ENCODE measurements at places on chromosomes 1 and 21.

- no peak for DNase-seq
Observed at GRCh38 chr1:27481994-27482620, 7.9 kb downstream of the WASF2 start.

DNA sequence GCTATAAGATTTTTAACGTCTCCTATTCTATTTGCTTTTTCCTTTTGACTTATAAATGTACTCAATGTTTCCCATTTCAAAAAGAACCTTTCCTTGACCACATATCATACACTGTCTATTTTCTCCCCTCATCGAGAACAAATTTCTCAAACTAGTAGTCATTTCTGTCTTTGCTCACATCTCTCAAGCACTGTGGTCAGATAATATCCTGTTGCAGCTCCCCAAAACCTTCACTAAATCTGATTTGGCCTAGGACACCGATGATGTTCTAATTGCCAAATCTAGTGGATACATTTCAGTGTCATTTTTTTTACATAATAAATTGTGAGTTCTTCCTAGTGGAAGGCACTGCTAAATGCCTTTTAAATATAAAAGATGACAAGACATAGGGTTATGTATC is 19.4 kb downstream of the CXADR start:
- DNase-seq = no peak

DNA sequence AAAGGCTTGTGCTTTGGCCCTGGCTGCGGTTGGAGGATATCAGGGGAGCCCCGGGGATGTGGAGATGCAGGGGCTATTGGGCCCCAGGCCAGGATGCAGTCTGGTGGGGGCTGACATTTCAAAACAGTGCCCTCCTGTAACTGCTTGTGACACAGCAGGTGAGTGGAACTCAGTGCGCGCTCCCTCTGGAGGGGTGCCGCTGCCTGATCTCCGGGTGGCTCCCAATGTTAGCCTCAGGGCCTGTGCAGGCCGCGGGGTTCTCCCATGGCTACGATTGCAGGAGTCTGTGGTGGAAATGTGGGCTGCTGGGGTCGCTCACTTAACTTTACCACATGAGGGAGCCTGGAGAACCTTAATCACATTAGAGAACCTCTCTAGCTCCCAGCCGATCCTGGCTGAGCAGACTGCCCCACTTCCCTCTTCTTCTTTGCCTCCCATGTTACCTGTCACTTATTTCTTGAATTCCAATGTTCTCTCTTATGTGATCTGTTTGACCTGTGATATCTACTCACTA is 163.2 kb downstream of the FMN2 start:
- no peak for DNase-seq

DNA sequence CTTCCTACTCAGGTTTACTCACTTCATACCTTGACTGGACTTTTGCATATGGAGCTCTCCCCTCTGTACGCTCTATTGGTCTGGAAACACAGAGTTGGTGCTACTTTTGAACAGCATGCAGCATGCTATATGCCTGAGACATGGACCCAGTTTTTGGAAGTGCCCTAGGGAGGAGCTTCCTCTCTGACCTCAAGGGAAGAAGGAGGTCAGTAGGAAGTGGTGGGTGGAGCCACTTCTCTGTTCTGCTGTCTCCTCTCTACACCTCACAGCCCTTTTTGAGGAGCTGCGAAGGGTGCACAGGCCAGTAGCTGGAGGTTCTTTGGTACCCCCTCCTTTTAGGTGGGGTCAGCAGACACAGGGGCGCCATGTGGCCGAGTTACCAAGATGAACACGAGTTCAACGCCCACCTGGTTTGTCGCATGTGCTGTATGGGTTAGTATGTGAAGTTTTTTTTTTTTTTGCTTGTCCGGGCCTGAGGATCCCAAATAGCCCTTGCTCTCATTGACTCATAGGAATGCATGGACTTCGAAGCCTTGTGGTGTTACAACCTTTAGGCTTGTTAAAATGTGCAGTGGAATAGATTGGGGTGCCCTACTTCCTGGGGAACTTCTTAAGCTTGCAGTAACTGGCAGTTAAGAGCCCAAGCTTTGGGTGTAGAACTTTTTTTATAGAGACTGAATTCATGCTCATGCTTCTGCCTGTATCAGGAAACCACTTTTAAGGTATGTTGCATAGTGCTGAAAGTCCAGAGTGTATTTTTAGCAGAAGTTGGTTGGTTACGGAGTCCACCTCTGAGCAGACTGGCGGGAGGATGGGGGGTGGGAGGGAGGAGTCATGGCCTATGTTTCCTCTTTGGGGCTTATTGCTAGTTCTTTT is 10.7 kb downstream of the MACF1 start:
- no peak for DNase-seq

DNA sequence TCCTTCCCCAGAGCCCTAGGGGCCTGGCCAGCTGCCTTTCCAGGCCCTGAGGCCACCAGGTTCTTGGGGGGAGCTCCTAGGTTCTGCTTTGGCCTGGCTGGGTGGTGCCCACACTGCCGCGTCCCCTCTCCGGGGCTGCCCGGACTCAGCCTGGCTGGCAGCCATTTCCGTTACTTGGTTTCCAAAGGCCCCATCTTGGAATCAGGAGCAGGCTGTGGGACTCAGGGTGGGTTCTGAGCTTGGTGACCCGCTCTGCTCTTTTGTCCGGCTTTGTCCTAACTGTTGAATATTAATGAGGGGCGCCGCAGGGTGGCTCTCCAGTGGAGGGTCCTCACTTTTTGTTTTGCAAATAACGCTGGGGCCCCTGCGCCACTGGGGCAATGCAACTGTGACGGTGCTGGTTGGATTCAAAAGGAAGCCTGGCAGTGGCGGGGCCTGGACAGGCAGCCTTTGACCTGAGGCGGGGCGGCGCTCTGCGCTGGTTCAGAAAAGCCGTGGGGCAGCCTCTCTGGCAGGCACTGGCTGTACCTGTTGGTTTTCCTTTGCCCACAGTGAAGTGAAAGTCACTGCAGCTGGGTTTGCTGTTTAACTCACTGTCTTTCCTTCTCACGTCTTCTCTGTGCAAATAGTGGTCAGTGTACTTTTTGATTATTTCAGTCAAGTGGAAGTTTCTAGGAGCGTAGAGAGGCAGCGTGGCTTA is 20.2 kb downstream of the SKI start:
- no peak for DNase-seq

DNA sequence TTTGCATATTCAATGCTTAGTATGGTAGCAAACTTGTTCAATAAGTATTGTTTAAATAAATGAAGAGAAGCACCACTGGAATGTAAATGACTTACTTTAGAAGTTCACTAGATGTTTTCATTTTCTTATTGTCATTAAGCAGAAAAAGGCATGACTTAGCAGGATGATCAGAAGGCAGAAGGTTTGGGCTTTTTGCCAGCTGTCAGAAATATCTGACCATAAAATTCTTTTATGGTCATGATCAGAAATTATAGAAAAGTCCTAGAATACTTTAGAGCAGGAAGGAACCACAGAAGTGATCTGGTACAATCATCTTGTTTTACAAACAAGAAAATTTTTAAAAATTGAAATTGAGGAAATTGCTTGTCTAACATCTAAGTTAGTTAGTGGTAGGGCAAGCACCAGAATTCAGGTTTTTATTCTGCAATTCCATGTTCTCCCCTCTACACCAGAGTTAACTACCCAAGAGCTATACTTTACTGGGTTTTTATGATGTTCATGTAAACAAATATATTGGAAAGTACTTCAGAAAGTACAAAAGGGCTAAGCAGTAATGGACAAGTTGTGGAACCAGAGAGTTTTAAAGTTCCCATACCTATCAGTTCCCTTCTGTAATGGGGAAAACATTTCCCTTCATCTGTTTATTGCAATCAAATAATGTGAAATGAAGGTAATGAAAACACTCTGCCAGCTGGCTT is 10.1 kb downstream of the FMO5 start:
- DNase-seq = no peak

DNA sequence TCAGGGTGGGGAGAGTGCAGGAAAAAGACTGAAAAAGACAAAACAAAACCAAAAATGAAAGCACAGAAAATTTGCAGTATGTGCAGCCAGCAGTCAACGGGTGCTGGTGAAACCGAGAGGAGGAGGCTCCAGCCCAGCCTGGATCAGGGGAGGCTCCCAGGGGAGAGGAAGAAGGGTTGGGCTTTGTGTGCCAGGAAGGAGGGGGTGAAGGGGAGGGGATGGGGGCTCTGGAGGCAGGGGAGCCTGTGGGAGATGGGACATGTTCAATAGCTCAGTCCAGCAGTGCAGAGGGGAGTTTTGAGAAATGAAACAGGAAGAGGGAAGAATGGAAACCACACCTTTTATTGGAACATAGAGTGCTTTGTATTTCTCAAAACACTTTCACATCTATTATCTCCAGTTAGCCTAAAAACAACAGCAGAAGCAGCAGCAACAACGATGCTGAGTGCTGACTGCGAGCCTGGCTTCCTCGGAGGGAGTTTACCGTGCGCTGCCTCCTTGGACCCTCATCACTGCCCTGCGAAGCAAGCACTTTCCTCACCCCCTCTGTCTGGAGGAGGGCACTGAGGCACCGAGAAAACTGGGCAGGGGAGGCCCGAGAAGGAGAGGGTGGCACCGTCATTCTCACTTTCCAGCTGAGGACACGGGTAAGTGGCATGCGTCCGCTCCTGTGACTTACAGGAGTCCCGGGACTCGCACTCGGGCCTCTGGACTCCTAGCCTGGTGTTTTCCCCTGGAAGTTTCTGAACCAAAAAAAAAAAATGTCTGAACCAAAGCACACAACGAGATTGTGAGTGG is 62.9 kb downstream of the MDM4 start:
- no peak for DNase-seq

DNA sequence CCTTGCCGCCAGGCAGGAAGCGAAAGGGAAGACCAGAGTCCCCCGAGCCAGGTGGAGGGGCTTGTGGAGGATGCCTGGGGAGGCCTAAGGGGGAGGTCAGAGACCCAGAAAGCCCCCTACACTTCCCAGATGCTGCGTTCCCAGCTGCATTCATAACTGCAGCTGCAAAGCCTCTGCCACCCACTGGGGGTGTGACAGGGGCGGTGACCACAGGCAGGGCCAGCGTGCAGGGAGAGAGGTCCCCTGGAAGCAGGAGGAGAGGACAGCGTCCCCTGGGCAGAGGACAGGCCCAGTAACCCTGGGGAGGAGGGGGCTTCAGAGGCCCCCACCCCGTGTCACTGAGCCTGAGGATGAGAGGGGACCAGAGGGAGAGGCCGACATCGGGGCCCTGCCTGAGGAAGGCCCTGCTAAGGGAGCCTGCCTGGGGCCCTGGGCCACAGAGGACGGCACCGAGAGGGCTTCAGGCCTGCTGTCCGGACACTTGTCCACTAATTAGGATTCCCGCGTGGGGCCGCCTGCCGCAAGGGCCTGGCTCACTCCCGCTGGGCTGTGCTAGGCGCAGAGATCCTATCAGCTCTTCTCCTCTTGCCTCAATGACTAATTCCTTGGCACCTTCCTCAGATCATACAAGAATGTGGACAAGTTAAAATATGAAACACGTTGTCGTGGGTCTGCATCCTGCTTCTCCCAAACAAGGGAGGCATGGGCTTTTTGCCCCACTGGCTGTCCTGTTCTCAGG is 49.1 kb upstream of the CCDC27 start:
- no peak for DNase-seq

GRCh38 chr1:180911640-180912191 is 981 bp upstream of the KIAA1614 start:
- no peak for DNase-seq

GRCh38 chr1:210477328-210477924 is 148.7 kb downstream of the HHAT start:
- DNase-seq = no peak
